Adipocyte (in vitro differentiated cells): ENCODE measurements at places on chromosomes 1 and 21.

- DNase-seq, result no peak
Observed at GRCh38 chr1:228072658-228073043, 9.9 kb upstream of the ARF1 start.

GRCh38 chr1:164760569-164760968 is 201.6 kb downstream of the PBX1 start:
- no peak for DNase-seq

- no peak for DNase-seq
Observed at GRCh38 chr1:16122350-16122881, 33.5 kb downstream of the EPHA2 start.

- DNase-seq, result no peak
Observed at GRCh38 chr1:24493785-24494184, 8.9 kb upstream of the RCAN3 start.

- DNase-seq, result peak; percentile 90
Observed at GRCh38 chr1:9867408-9868243, 42.4 kb downstream of the CTNNBIP1 start.

DNA sequence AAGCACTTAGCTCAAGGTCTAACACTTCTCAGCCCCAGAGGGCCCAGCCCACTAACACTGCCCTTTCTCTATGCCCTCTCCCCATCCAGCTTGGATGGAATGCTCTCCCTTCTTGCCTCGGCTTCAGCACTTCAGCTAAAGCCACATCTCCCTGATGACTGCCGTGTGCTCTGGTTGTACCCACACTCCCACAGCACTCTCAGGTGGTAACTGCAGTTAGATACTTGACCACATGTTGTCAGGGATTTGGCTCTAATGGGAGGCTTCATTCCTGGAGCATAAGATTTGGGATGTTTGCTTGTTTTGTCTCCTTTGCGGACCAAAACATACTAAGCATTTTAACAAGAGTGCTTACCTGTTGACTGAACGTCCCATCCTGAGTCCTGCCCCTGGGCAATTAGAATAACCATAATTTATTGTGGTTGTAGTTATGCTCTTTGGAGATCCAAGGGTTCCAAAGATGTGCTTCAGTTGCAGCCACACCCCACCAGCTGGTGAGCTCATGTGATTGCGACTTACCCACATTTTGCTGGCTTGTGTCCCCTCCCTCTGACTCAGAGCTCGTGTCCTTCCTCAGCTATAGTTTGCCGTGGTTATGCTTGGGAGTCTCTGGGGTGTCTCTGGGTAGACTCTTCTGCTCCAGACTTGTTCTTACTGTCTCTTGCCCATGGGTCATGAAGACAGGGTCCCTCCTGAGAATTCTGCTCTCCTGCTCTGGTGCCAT is 7.7 kb upstream of the SLC26A9 start:
- peak; percentile 29 for DNase-seq

GRCh38 chr21:31609081-31609480 is 50.4 kb upstream of the SOD1 start:
- no peak for DNase-seq

DNA sequence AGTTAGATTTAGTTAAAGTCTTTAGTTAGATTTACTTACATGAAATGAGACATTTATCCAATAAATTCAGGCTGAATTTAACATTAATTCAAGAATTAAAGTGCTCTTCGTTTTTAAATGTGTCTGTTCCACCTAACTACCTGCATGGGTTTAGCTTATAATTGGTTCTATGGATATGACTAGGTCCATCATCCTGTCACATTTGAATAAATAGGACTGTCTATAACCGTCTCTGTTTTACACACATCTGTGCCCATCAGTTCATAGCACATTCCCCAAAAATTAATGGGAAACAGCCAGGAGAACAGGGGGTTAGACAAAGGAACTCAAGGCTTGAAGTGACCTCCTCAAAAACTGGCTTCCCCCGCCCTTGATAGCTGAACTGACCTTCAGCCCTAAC is 219.6 kb downstream of the MRPL39 start:
- DNase-seq, result no peak

GRCh38 chr1:117563492-117563875 is 42.4 kb upstream of the TENT5C start:
- no peak for DNase-seq

DNA sequence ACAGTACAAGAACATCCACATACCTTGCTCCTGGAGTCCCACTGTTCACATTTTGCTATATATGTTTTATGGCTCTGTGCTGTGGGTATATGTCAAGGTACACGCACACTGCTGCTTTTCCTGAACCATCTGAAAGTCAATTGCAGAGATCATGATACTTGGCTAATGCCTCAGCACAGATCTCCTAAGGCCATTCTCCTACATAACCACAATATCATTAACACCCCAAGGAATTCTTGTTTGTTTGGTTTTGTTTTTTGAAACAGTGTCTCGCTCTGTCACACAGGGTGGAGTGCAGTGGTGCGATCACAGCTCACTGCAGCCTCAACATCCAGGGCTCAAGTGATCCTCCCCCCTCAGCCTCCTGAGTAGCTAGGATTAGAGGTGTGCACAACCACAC is 16.0 kb downstream of the CTNNBIP1 start:
- no peak for DNase-seq

GRCh38 chr1:111212634-111213335 is 12.3 kb upstream of the DENND2D start:
- no peak for DNase-seq

GRCh38 chr1:77900687-77901293 is 12.4 kb downstream of the NEXN start:
- DNase-seq, result peak; percentile 70

DNA sequence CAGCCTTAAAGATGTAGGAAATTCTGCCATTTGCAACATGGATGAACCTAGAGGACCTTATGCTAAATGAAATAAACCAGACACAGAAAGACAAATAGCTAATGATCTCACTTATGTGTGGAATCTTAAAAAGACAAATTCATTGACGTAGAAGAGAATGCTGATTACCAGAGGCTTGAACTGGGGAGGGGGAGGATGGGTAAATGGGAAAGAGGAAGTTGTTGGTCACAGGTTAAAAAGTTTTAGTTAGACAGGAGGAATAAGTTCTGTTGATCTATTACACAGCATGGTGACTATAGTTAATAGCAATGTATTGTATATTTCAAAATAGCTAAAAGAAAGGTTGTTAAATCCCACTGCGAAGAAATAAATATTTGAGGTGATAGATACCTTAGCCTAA is 62.8 kb downstream of the PKN2 start:
- no peak for DNase-seq

DNA sequence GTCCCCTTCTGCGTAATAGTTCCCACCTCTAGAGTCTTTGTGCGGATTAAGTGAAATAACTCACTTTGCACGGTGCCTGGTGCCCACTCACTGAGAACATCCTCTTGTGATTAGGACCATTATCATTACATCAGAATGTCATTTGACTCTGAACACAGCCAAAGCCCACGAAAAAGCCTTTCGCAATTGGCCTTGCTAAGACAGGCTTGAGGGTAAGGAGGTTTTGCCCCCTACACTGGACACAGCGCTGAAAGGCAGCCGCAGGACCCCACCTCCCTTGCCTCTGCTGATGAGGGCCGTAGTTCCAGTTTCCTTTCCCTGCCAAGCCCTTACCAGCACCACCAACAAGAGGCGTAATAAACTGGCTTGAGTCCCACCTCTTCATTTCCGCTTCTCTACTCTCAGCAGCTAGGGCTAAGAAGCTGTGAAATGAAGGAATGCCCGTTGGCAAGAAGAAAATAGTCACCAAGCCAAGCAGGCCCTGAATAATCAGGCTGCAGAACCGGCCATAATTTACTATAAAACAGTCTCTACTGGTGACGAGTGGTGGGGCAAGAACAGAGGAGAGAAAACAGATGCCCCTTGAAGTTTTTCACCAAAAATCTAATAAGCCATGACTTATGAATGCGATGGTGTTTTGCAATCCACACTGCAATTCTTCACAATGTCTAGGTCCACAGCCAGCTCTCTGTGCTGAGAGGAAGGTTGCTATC is 53.1 kb downstream of the SH3GLB1 start:
- peak; percentile 59 for DNase-seq

- DNase-seq, result no peak
Observed at GRCh38 chr1:84855691-84856630, 37.0 kb downstream of the LPAR3 start.

GRCh38 chr1:55217226-55217986 is 2.2 kb upstream of the USP24 start:
- DNase-seq, result no peak

DNA sequence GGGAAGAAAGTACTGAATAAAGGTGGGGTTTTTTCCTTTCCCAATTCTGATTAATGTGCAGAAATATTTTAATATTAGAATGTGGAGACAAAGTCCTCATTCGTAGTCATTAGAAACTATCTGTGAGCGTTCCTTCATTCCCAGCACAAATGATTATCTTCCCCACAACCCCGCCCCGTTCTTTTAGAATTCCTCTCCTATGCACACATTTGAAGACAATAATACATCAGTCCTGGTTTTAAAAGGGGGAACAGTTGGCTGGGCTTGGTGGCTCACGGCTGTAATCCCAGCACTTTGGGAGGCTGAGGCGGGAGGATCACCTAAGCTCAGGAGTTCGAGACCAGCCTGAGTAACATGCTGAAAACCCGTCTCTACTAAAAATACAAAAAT is 876 bp downstream of the ALDH9A1 start:
- peak; percentile 27 for DNase-seq

- DNase-seq, result no peak
Observed at GRCh38 chr1:24295535-24295934, 23.6 kb upstream of the GRHL3 start.

DNA sequence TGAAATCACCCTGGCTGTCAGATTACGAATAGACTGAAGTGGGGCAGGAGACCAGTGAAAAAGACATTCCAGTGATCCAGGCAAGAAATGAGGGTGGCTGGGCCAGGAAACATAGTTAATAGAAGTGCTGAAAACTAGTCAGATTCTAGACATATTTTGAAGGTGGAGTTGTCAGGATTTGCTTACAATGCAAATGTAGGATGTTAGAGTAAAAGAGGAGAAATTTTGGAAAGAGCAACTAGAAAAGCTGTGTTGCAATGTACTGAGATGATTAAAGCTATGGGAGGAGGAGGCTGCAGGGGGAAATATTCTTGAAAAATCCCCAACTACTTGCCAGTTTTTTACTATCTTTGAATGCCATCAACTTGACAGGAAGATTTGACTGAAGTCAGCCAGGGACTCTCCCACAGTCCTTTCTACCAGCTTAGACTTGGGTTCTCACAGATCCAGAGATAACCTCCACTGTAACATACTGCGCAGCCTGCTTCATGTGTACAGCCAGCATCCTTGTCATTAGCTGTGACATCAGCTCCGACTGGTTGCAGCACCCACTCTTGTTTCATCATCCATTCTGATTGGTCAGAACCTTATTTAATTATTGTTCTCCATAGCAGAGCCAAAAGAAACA is 109.7 kb downstream of the TSEN15 start:
- peak; percentile 79 for DNase-seq

- DNase-seq, result peak; percentile 87
Observed at GRCh38 chr1:210291786-210292230, 36.9 kb upstream of the HHAT start.
